ENCODE measurements at places on chromosomes 2 and 18.

- DNase-seq = no peak
Measured at GRCh38 chr2:208369091-208369490, 37.5 kb upstream of the PTH2R start.

GRCh38 chr2:54899576-54900200 lies 150.6 kb downstream of the RTN4 start:
- DNase-seq = no peak

- DNase-seq = no peak
Measured at GRCh38 chr2:6917761-6918421, 679 bp downstream of the RNF144A start.

GRCh38 chr2:101750688-101751087 lies 53.2 kb downstream of the MAP4K4 start:
- no peak for DNase-seq

DNA sequence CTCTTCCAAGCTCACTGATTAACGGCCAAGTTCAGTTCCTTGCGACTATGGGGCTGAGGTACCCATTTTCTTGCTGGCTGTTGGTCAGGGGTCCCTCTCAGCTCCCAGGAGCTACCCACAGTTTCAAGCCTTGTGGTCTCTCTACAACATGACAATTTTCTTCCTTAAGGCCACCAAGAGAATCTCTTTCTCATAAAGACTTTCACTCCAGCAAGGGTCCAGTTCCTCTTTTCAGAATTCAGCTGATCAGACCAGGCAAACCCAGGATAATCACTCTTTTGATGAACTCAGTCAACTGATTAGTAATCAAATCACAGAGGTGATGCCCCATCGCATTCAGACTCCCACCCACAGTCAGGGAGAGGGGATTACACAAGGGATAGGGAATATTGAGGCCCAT lies 129.7 kb downstream of the IRS1 start:
- no peak for DNase-seq

DNA sequence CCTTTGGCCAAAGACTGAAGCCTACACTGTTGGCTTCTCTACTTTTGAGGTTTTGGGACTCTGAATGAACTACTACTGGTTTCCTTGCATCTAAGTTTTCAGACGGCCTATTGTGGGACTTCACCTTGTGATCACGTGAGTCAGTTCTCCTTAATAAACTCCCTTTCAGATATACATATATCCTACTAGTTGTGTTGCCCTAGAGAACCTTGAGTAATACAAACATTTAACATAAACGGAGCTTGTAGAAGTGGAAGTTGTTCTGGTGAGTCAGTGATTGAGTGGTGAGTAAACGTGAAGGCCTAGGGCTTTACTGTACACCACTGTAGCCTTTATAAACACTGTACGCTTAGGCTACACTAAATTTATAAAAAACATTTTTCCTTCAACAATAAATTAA lies 107.2 kb upstream of the CDH2 start:
- no peak for DNase-seq

GRCh38 chr2:179802051-179802882 lies 59.1 kb downstream of the ZNF385B start:
- no peak for DNase-seq

DNA sequence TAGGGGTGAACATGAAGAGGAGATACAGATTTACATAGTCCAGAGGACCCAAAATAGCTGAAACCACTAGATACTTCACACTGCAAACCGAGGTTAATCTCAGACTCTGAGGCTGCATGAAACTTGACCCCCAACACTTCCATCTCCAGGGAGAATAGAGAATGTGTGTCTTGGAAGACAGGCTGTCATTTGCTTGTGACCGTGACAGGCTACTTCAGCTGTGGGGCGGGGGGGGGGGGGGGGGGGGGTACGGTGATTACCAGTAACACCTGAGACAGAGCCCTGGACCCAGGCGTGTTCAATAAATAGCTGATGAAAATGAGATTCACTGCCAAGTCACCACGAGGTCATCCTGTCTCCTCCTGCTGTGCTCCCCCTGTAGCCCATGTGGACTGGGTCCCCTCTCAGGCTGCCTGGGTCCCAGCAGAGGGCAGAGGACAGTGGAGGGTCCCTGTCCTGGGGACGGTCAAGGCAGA lies 5.7 kb upstream of the KLHL29 start:
- DNase-seq = no peak

DNA sequence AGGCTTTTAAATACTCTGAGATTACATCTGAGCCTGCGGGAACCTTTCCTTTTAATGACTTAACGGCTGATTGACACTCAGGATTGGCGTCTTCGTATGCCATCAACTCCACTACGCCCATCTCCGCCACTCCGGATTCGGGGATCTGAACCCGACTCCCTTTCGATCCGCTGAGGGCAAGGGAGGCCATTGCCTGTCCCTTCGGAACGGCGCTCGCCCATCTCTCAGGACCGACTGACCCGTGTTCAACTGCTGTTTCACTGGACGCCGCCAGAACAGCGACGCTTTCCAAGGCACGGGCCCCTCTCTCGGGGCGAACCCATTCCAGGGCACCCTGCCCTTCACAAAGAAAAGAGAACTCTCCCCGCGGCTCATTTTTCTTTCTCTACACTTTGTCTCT lies 90.4 kb downstream of the PID1 start:
- DNase-seq = no peak
